Left lobe of liver (tissue), 2 donors: ENCODE measurements at places on chromosomes 6 and 20.

GRCh38 chr6:13733178-13733887 is 21.7 kb upstream of the RANBP9 start:
- DNase-seq = peak; percentile 79

DNA sequence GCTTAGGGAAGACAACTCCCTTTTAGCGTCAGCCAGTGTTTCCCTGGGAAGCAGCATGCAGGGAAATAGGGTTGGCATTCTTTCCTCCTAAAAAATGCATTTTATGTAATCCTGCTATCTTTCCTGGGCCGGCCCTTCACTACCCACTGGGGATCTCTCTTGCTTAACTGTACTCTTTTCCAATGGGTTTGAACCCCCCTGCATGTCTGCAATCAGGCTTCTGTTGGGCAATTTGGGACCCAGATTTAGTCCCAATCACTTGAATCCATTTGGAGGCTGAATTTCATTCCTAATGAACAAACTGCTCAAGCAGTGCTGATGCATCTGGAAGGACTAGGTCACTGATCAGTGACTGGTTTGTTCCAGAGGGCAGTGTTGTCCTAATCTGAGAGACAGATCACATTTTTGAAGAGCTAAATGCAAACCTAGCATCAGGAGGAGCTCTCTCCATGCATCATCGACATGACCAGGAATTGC is 152.0 kb downstream of the TSHZ2 start:
- no peak for DNase-seq

DNA sequence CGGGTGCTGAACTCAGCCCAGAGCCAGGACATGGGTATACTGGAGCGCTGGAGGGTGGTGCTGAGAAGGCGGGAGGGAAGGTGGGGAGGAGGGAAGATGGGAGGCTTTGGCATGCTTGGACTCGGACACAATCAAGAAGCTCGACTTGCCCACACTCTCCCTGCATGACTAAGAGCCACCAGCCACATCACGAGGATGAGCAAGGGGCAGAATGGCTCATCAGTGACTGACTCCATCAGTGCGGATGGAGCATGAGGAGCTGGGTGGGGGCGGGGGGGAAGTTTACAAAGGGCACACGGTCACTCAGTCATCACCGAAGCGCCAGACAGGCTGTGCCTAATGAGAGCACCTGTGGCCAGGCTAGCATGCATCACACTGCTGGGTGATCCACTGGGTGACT is 222.8 kb downstream of the KIF16B start:
- DNase-seq = no peak

- DNase-seq = no peak
These were observed 98.6 kb upstream of the GPR6 start for GRCh38 chr6:109879521-109879920.

DNA sequence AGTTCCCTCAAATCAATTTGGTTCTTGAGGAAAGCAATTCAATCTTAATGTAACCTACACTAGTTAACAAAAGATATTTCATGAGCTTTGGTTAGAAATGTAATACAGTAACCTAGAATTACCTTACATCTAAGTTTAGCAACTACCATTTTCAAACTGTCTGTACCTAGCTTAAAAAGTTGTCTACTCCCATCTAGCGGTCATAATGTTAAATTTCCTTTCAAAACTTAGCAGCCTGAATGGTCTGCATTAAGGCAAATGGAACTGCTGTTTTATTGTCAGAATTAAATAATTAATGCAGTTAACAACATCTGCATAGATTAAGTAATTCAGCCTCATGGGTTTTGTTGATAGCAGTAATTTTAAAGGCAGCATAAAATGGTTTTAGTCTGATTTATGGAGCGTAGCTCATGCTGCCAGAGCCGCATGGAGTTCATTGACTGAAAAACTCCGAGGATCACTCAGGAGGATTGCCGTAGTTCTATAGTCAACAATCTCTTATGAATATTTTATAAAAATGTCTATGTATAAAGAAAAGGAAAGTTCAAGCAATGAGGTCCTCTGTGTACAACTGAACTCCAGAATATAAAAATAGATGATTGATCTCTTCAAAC is 485.4 kb upstream of the MANEA start:
- DNase-seq = no peak

GRCh38 chr6:15623276-15624116 is 39.3 kb downstream of the DTNBP1 start:
- no peak for DNase-seq

DNA sequence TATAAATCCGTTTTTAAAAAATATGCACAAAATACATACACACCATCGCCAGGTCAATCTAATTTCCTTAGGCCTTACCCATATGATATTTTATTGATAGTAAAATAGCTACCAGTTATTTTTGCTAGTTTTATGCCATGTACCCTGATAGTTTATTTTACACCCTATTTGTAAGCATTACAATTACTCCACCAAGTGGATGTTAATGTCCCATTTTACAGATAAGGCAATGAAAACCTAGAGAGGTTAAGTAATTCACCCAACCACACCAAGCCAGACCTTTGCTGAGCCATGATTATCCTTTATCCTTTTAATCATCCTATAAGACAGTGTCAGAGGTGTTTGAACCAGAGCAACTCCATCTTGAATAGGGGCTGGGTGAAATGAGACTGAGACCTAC is 86.8 kb downstream of the CBLN4 start:
- no peak for DNase-seq

- no peak for DNase-seq
These were observed 55.6 kb downstream of the ZNF292 start for GRCh38 chr6:87210979-87211378.

- DNase-seq = no peak
These were observed 166.8 kb upstream of the GRIK2 start for GRCh38 chr6:101226677-101227135.

DNA sequence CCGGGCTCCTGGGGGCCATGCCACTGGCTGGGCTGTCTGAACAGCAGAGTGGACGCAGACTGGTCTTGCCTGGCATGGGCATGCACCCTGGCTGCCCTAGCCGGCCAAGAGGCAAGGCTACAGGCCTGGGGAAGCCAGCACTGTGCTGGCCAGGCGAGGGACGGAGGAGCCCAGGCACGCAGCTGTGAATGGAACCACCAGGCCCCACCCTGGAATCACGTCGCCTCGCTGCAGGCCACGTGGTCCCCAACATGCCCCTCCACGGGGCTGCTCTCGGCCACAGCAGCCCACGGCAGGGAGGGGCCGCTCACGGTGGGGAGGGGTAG is 4.0 kb downstream of the UCKL1 start:
- no peak for DNase-seq
